ENCODE measurements at places on chromosomes 6 and 20. TPM values are rescaled to one million over a fixed set of nuclear protein-coding genes. Genes with fewer than 3 reads are reported as not detected.
A peak's percentile ranks its signal among the peaks of the same experiment; 100 is the strongest.

GRCh38 chr6:150930841-150931240, 65.3 kb downstream of the MTHFD1L start:
- peak; percentile 84 for DNase-seq

DNA sequence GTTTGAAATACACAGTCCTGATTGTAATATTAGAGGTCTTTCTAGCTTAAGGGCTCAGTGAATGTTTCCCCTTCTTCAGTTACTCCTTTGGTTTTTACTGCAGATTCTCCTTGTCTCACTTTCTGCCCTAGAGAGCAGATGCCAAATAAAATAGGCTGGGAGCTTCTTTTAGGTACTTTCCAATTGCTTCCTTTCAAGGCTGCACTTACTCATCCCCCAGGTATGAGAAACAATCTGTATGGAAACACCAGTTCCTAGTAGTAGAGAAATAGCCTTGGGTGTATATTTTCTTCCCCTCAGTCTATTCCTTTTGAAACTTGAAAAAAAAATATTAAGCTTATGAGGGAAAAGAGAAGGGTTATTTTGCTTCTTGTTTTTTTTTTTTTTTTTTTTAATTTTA, 139.7 kb downstream of the PAK5 start:
- DNase-seq, result no peak

DNA sequence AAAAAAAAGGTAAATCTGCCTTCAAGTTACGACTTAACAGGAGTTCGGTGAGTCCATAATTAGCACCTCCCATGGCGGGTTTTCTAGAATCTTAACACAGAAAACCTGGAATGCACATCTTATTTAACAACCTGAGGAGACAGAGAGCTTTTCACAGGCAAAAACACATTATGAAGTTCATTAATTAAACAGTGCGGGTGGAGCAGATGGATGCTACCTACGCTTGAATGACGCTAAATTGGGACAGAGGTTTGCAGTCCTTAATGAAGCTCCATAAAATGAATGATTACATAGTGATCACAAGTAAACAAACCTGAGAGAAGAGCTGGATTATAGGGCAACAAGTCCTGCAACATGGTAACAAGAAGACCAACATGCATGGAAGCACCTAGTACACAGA, 81.0 kb downstream of the INSM1 start:
- DNase-seq, result no peak

DNA sequence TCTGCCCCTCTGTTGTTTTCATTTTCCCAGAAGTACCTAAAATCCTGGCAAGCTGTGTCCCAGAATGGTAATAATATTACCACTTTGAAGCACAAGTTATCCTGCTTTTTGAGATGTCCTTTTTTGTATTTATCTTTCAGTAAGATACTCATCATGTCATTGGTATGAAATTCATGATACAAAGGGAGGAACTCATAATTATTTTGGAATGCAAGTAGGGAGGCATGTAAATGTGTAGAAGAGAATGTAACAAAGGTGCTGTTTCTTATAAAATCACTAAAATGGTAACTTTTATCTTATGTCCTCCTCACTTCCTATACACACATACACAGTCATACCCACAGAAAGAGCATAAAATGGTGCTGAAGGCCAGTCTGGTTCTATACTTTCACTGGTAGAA, 109.9 kb downstream of the CD2AP start:
- peak; percentile 47 for DNase-seq

DNA sequence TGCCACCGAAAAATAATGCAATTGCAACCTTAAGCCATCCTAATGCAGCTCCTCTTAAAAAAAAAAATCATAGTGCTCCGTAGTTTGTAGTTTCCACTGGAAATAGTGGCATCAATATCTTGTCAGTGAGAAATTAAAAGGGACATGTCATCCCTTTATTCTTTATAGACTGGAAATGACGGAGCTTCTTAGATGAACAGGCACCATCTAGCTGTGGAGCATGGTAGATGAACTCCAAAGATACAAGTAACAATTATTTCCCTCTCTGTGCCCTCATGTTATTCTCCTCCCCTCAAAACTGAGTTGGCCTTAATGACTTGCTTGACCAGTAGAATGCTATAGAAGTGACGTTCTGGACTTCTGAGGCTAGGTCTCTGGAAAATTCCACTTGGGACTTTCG, 268.1 kb upstream of the SPTLC3 start:
- no peak for DNase-seq

POU3F2 gene
- not detected for total RNA-seq

FILIP1 gene
- under 0.01 TPM for total RNA-seq

NHSL1 gene
- total RNA-seq, result 6.2 TPM

TRAPPC3L gene
- total RNA-seq, result not detected

CARMIL1 gene
- total RNA-seq, result 6.3 TPM

Data from GM23248 (cell line).